ENCODE measurements at places on chromosomes 1 and 21.

GRCh38 chr1:196861429-196861828 is 26.4 kb upstream of the CFHR4 start:
- DNase-seq: no peak

DNA sequence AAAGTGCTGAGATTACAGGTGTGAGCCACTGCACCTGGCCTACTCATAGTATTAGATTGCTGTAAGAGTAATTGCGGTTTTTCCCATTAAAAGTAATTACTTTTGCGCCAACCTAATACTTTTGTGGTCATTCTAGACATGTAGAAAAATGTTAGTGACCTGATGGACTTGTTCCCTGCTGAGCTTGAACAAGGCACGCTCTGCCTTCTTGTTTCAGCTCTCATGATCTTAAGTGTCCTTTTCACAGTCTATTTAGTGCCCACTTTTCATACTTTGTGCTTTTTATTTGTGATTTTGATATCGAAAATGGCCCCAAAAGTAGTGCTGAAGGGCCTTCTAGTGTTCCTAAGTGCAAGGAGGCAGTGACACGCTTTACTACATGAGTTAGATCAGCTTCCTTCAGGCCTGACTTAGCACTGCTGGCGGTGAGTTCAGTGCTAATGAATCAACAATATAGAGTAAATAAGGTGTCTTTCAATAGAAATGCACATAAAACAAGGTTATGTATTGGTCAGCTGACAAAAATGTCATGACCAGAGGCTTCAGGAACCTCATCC is 5.6 kb upstream of the RD3 start:
- DNase-seq: no peak

GRCh38 chr1:206864939-206865671 is at the start of gene IL20:
IL20 (plus strand) TSS chr1:206865623; CDS start chr1:206865853, 230 bp downstream.
- peak; percentile 91 for DNase-seq

DNA sequence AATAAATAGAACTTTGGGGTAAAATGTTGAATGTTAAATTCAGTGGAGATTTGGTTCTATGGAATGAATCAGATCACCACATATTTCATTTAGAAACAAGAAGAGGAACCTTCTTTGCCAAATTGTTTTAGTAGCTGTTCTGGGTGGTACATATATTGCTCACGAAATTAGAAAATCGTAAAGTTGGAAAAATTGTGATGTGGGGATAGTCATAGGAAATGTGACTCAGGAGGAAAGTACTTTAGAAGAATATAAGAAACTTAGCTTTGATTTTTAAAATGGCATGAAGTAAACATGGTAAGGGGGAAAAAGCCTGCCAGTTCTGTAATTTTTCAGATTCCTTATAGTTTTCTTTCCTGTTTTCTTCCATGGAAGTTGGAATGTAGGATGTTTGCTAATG is 27.4 kb downstream of the RRP15 start:
- no peak for DNase-seq

DNA sequence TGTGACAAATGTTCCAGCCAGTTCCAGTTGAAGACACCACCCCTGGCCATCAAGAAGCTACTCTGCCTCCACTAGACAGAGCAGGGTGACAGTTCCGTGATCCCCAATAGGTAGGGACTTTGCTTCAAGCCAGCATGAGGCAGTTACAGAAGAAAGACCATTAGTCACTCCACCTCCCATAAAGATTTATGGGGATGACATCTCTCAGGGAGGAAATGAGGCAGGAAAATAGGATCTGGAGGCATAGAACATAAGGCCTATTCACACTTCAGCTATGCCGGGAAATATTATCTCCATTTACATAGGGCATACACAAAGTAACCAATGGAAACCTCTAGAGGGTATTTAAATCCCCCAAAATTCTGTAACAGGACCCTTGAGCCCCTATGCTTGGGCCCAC is 3.5 kb upstream of the GBP7 start:
- no peak for DNase-seq

GRCh38 chr1:185483664-185484450 is 166.8 kb upstream of the IVNS1ABP start:
- peak; percentile 87 for DNase-seq
